ENCODE measurements at places on chromosomes 6 and 20.

DNA sequence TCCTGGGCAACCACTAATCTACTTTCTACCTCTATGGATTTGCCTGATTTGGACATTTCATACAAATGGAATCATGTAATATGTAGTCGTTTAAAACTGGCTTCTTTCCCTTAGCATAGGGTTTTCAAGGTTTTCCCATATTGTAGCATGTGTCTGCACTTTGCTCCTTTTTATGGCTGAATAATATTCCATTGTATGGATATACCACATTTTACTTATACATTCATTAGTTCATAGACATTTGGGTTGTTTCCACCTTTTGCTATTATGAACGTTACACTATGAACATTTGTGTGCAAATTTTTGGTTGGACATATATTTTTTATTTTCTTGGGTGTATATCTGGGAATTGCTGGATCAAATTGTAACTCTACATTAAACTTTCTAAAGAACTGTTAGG lies 600.4 kb upstream of the NOX3 start:
- no peak for DNase-seq

GRCh38 chr6:118746825-118747174 lies 95.4 kb upstream of the CEP85L start:
- no peak for DNase-seq

GRCh38 chr20:4666001-4666479 lies 55.7 kb upstream of the PRND start:
- peak; percentile 53 for DNase-seq

DNA sequence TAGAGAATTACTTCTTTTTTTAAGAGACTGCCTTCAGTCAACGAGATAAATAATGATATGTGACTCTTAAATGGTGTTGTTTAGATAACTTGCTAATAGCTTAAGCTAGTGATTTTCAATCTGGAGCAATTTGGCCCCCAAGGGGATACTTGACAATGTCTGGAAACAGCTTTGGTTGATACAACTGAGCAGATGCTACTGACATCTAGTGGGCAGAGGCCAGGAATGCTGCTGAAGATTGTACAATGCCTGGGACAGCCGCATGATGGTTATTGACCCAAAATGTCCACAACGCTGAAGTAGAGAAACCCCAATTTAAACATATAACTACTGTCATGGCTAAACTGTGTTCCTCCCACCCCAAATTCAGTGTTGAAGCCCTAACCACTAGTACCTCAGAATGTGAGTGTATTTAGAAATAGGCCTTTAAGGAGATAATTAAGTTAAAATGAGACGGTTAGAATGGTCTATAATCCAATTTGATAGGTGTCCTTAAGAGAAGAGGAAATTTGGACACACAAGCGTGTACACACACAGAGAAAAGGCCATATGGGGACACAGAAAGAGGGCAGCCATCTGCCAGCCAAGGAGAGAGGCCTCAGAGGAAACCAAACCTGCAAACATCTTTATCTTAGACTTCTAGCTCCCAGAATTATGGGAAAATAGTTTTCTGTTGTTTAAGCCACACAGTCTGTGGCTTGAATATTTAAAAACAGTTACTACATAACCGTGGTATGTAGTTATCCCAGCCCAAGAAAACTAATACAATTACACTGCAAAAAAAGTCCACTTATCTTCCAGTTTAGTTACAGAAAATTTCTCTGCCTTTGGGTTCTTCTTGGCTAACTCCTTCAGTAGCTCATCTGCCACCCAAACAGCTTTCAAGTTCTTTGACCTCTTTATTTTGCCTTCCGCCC lies 22.2 kb downstream of the RWDD2A start:
- peak; percentile 27 for DNase-seq

DNA sequence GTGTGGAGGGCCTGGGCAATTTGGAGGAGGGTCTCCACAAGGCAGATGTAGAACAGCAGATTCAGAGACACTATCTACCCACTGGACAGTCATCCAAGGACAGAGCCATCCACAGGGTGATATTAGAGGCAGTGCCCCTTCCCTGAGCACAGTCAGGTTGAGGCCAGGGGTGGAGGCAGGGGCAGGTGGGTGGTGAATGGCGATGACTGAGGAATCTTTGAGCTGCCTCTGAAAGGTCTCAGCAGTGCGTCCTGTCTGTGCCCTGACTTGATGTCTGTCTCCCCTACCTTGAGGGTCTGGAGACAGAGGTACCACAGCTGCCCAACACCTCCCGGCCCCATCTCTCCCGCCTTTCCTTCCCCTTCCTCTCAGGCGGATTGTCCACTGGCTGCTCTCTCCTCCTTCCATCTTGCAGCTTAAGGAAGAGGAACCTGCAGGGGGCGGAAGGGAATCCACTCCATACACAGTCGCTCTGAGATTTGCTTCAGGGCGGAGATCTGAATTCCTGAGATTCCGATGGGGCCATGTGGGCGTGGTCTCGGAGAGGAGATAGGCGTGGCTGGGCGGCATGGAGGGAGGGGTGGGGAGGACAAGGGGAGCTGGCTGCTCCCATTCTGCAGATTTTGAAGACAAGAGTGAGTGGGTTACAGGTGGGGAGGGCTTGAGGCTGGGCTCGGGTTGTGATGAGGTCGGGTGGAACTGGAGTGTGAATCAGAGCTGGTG lies 1.7 kb downstream of the MUCL3 start:
- DNase-seq: no peak
